PC-3 (cell line): ENCODE measurements at places on chromosomes 5 and 9. TPM values are rescaled to one million over a fixed set of nuclear protein-coding genes. Genes with fewer than 3 reads are reported as not detected.
A peak's percentile ranks its signal among the peaks of the same experiment; 100 is the strongest.

The TRAF1 gene
- 0.15 and 0.29 TPM in 2 replicates for total RNA-seq

The SMIM33 gene
- not detected in 2 replicates for total RNA-seq

GRCh38 chr5:127298036-127298429, 7.4 kb downstream of the MEGF10 start:
- no peak for DNase-seq

The IFNA2 gene
- total RNA-seq: not detected in 2 replicates

The CDH6 gene
- total RNA-seq: 1.8 and 1.9 TPM in 2 replicates

- no peak for DNase-seq
Observed at GRCh38 chr9:118721923-118722322, 647.3 kb downstream of the BRINP1 start.

GRCh38 chr5:72171667-72172066, 64.4 kb downstream of the MAP1B start:
- no peak for DNase-seq

GRCh38 chr5:68431186-68431585, 215.6 kb downstream of the PIK3R1 start:
- DNase-seq: no peak

The CAMK4 gene
- 0.55 and 0.69 TPM in 2 replicates for total RNA-seq

GRCh38 chr9:112054916-112055315, 120.2 kb downstream of the SUSD1 start:
- no peak for DNase-seq

The PDLIM4 gene
- 26.5 and 27.8 TPM in 2 replicates for total RNA-seq

GRCh38 chr5:156532921-156533320, 206.0 kb downstream of the SGCD start:
- DNase-seq: no peak

The LCN1 gene
- total RNA-seq: not detected in 2 replicates

The OTP gene
- total RNA-seq: not detected in 2 replicates

GRCh38 chr9:113528811-113529210, 65.3 kb downstream of the RGS3 start:
- no peak for DNase-seq

- no peak for DNase-seq
Observed at GRCh38 chr9:138044485-138045383, 167.2 kb downstream of the CACNA1B start.

- DNase-seq: peak; percentile 82
Observed at GRCh38 chr9:113620377-113621161, 157.0 kb downstream of the RGS3 start.

The DBH gene
- total RNA-seq: not detected in 2 replicates

GRCh38 chr9:129894120-129894823, 59.0 kb downstream of the USP20 start:
- no peak for DNase-seq

DNA sequence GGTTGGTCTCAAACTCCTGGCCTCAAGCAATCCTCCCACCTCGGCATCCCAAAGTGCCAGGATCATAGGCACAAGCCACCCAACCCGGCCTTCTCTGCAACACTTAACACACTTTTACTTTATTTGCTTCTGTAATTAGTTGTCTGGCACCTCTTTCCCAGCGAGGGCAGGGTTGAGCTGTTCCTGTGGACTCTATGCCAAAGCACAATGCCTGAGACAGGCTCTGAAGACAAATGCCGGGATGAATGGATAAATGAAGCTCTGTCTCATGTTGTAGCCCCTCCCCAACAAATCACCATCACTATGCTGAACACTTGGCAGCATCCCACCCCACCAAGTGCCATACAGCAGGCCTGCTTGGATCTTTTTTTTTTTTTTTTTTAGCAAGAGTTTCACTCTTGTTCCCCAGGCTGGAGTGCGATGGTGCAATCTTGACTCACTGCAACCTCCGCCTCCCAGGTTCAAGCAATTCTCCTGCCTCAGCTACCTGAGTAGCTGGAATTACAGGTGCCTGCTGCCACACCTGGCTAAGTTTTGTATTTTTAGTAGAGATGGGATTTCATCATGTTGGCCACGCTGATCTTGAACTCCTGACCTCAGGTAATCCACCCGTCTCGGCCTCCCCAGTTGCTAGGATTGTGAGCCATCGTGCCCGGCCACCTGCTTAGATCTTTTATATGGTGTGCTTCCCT, 21.3 kb downstream of the GPX3 start:
- no peak for DNase-seq

The CFAP157 gene
- not detected in 2 replicates for total RNA-seq

DNA sequence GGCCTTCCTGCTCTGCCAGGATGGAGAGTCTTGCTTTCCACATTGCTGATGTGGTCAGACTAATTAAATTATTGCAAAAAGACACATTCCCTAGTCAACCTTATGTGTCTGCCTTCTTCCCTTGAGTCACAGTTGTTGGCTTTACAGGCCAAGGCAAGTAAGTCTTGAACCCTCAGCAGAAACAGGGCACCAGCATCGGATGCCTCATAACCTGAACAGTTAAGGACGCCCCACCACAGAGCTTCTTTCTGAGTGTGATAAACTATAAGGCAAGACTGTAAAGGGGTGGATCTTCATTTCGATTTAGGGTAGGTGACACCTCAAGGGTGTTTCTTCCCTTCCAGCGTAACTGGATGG, 670 bp upstream of the KIF2A start:
- no peak for DNase-seq

The COL15A1 gene
- total RNA-seq: 0.04 and 0.86 TPM in 2 replicates

The PCDHGA1 gene
- total RNA-seq: 0.04 and 0.06 TPM in 2 replicates

DNA sequence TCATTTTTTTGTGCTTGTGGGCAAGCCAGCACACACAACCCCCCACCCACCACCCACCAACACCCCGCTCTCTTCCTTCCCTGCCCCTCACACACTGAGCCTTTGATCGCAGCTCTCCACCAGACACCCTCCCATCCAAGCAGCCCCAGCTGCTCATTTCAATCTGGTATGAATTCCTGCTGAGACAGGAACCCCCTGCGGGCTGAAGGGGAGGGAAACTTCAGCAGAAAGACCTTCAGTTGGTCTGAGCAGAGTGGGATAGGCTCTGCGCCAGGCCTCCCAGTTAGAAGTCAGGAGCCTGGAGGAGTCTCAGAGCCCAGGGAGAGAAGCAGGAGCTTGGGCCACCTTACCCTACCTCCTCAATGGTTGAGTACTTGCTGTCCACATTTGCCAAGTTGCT, 7.2 kb downstream of the PCDHGC5 start:
- no peak for DNase-seq

GRCh38 chr5:9105851-9106250, 440.0 kb downstream of the SEMA5A start:
- DNase-seq: peak; percentile 30

DNA sequence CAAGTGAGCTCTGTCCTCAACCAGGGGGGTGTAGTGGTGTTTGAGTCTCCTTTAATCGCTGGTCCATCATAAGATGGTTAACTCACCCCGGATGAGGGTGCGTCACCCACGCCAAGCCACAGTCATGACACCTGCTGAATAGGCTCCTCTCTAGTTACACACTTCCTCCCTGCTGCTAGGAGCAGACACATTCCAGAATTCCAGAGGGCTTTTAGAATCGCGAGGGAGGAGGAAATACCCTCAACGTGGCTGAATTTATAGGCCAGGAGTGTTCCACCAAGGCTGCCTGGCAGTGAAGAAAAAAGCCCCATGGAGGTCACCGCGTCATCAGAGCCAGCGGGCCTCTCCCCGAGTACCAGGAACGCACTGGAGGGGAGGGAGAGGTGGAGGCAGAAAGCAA, 5.1 kb downstream of the GLRX start:
- peak; percentile 92 for DNase-seq
